Inflammatory macrophage treated with lipopolysaccharide for 4 hours (primary cell): ENCODE measurements at places on chromosomes 11 and 22.

GRCh38 chr11:27574342-27574741, 67.8 kb upstream of the LIN7C start:
- no peak for DNase-seq

- DNase-seq = no peak
These were observed 120.0 kb downstream of the MED15 start for GRCh38 chr22:20627432-20627831.

- no peak for DNase-seq
These were observed 30.6 kb downstream of the TECTA start for GRCh38 chr11:121131656-121132055.

- DNase-seq = peak; percentile 94
These were observed 2.5 kb downstream of the OR52W1 start for GRCh38 chr11:6201481-6201880.
